ENCODE measurements at places on chromosomes 11 and 22.

DNA sequence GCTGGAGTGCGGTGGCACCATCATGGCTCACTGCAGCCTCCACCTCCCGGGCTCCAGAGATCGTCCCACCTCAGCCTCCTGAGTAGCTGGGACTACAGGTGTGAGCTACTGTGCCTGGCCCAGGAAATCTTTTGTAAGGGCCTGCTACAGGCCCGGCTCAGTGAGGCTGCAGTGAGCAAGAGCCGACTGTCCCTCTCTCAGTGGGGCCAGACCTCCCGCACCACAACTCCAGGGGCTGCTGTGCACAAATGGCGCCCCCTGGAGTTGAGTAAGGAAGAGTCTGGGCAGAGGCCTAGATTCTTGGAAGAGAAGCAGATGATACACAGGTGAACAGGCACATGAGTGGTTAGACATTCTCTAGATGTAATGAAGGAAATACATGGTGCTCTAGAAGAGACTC lies 7.0 kb downstream of the SERHL2 start:
- no peak for DNase-seq

DNA sequence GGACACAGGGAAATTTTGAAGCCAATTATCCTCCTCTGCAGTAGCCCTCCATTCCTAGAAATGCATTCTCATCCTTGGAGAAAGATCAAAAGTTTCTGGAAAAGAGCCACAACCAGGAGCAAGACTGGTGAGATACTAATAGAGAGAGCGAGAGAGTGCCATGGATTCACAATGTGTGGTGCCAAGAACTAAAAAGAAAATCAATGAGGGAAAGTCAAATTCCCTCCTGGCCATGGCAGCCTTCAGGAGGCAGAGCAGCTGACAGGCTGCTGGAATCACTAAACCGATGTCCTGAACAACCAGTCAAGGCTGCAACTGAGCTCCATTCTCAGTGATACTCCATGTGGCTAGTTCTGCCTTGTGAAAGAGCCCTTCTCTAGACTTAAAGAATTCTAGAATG lies 561.0 kb downstream of the SOX6 start:
- no peak for DNase-seq

DNA sequence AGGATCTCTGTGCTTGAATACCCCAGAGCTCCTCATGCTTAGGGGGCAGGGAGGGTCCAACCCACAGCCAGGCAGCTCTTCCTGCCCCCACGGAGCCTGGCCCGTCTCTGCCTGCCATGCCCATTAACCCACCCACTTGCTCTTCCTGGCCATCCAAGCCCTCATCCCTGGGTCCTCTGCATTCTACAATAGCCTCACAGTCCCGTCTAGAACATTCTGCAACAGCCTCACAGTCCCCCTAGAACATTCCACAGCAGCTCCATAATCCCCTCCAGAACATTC lies 15.1 kb downstream of the TSPAN32 start:
- no peak for DNase-seq

DNA sequence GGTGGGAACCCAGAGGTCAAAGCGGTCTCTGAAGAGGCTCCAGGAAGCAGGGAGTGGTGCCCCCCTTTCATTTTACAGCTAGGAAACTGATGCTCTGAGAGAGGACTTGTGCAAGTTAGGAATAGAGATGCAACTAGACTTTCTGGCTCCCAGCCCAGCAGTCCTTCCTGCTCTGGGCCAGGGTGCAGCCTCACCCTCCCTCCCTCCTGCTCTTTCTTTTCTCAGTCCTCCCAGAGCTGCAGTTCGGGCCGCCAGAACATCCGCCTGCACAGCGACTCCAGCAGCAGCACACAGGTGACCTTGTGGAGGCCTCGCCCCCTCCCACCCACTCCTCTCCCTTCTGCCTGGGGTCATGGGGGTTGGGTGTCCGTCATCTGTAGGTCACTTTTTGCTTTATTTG lies 51.5 kb downstream of the LHFPL7 start:
- DNase-seq: no peak

DNA sequence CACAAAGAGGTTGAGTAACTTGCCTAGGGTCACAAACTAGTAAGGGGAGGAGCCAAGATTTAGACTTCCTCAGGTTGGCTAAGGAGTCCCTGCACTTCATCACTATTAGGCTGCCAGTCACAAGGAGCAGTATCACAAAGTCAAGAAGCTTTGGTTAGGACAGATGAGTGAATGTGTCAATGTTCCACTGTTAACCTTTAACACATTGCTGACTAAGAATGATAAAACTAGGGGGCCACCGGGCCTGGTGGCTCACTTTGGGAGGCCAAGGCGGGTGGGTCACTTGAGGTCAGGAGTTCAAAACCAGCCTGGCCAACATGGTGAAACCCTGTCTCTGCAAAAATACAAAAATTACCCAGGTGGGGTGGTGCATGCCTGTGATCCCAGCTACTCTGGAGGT lies 32.0 kb downstream of the TMEM123 start:
- no peak for DNase-seq

GRCh38 chr22:46051646-46052045 lies 74.7 kb upstream of the WNT7B start:
- no peak for DNase-seq

- DNase-seq: no peak
Observed at GRCh38 chr11:127866109-127866508, 721.2 kb downstream of the ETS1 start.

DNA sequence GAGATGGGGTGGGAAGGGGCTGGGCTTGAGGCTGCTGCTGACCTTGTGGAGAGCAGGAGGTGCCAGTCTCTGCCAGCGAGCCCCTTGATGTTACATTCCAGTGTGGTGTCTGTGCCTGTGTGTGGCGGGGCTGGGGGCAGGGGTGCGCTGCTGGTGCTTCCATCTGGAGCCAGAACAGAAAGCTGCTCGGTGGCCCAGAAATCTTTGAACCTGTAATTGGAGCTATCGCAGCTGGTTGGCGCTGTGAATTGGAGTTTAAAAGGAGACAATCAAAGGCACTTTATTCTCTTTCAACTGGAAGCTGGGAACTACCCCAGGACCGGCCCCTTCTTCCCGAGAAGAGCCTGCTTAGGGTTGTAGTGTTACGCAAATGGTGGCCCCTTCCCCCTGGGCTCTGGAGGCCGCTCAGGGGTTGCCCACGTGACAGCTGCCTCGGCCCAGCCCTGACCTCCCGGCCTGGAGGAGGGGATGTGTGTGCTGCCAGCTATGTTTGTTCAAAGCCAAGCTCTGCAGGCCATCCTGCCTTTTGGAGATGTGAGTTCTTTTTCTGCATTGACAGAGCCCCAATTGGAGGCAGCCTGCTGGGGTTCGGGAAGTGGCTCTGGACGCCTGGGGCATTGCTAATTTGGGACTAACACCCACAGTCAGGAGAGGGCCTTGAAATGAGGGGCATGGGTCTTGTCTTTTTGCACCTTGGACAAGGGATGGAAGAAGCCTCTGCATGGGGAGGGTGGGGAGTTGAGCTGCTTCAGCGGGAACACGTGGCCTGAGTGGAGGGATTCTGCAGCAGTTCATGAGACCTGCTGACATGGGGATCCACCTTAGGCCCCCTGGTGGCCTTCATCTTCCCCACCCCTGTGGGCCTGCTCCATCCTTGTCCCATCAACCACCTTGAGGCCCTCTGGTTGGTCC lies 14.0 kb upstream of the ARSA start:
- DNase-seq: no peak

DNA sequence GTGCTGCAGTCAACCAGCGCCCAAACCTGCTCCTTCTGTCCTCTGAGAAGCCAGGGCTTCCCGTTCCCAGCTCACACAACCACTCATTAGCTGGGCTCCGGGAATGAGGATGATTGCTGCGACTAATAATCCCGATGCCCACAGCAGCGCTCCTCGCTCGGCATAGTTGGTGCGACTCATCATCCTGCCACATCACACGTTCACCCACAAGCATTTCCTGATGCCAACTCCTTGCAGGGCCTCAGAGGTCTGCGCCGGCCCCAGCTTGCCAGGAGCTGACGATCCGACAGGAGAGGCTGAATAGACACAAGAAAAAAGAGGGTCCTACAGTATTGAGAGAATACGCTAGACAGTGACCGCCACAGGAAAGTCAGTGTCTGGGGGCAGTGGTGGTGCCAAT lies 10.6 kb upstream of the CSNK1E start:
- no peak for DNase-seq

Measured in NCI-H1436 (cell line).